Hindlimb muscle (tissue), 1 donor: ENCODE measurements at places on chromosomes 5 and 9.

- no peak for DNase-seq
Measured at GRCh38 chr9:130438382-130438981, 6.3 kb upstream of the ASS1 start.

DNA sequence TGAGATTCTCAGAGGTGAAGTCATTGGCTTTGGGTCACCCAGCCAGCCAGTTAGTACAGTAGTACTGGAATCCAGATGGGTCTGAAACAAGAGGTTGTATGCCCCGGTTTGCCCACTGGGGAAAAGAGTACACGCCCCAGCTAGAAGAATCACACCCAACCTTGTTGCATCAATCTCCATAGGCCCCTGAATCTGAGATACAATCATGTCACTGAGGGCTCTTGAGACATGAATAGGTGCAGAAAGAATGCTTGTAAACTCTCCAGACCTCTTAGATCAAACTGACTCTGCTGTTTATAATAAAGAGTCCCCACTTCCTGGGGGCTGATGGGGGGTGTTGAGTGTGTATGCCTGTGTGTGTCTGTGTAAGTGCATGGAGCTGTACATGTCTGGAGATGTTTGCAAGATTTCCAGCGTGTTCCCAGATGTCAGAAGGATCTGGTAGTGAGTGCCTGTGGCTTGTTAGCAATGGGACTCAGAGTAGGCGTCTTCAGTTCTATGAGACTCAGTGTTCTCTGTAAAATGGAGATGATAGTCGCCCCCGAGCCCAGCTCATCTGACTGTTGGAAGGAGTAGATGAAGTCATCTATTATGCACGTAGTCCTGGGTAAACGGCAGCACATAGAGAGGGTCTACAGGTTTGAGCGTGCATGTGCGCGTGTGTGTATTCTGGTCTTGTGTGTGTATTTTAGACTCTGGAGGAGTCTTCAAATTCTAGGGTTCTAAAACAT, 48.2 kb downstream of the COL27A1 start:
- DNase-seq = no peak

- DNase-seq = no peak
Measured at GRCh38 chr5:135232958-135233357, 166.1 kb downstream of the MACROH2A1 start.

DNA sequence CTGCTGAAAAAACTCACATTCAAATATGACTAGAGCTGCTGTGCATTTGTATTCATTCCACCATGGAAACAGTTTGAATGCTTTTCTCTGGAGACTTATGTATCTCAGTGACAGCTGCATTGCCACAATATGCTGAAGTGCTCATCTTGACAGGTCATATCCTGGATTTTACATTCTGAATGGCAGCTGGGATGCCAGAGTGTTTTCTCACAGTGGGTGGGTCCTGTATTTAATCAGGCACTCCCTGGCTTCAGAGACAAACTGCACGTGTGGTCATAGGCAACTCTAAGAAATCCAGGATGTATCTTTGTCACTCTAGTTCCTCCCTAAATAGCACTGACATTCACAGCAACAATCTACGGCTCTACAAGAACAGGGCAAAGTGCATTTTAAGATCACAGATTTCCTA, 75.6 kb downstream of the ST8SIA4 start:
- DNase-seq = no peak

DNA sequence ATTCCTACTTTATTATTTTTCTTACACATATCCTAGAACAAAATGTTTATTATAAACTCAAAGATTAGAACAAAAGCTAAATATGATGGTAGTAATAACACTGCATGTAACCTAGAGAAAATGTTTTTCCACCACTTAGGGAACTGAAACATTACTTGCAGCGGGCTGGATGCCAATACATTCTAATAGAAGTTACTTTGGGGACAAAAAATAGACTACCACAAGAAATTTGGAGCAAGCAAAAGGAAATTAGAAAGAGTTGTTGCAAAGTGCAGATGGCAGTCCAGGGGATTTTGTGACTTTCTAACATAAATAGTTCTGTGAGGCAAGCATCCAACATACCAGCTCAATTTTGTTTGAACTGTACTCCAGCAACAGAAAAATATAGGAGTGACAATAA, 255.3 kb upstream of the GRIN3A start:
- peak; percentile 15 for DNase-seq

GRCh38 chr5:118889165-118889564, 99.2 kb downstream of the DTWD2 start:
- no peak for DNase-seq

- no peak for DNase-seq
Measured at GRCh38 chr5:145834554-145834916, 607 bp downstream of the PRELID2 start.

DNA sequence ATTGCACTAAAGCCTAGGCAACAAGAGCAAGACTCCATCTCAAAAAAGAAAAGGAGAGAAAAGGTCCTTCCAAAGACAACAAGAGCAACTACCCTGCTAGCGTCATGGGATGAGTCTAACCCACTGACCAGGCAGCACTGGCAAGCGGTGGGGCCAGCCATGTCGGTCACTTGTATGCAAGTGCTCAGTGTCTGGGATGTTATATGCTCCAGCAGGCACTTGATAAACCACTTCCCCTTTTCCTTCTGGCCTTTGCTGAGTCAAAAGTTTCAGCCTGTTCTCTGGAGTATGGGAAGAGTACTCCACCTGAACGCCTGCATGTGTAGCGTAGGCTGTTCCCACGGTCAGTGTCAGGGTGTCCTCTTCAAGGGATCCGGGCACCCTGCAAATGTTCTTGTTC, 9.2 kb upstream of the MXD3 start:
- no peak for DNase-seq

GRCh38 chr9:11149065-11149464, 536.3 kb upstream of the PTPRD start:
- no peak for DNase-seq

DNA sequence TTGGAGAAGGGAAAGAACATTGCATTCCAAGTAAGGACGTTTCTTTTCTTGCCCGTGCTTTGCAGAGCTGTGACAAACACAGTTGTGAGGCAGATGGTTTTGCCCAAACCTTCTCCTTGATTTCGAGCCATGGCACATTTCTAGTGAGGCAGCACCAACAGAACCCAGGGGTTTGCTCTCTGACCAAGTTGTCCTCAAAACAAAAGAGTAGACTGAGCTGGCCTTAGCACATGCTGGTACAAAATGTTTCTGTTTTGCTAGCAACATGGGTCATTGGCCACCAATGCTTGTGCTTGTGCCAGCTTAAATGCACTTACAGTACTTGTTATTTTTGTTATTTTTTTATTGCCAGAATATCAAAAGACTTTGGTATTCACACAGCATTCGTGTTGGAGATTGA, 328.8 kb downstream of the GADD45G start:
- no peak for DNase-seq

- DNase-seq = no peak
Measured at GRCh38 chr5:668283-668995, 24.7 kb downstream of the TPPP start.

DNA sequence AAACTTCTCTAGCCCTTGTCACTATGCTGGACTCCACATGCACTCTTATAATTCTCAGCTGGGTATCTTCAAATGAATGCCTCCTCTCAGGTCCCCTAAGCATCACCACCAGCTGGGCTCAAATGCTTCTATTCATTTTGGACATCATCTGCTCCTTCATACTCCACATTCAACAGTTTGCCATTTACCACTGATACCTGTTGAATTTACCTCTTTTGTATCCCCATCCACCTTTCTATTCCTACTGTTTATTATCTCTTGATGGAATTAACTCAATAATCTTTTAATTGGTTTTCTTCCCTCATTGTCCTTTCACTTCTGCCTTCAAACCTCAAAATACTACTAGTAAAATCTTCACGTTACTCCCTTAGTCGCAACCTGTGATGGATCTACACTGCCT, 14.5 kb downstream of the RANBP6 start:
- DNase-seq = no peak

- no peak for DNase-seq
Measured at GRCh38 chr9:38008168-38009034, 60.6 kb downstream of the SHB start.

DNA sequence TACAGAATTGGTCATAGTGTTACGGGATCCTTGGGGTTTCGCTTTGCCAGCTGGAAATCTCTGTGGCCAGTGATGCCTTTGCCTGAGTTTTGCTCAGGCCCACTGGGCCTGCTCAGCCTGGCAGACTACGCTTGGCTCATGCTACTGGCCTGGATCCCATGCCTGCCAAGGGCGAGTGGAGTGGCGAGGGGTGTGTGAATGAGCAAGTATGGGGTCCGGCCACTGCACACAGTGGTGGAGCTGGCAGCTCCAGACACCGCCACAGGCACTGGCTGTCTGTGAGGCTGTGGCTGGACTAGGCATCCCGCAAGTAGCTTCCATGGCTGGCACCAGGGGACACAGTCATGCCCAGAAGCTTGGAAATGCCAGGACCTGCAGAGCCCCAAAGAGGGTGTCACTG, 240.3 kb downstream of the ARRDC3 start:
- no peak for DNase-seq

GRCh38 chr5:131096774-131097710, 68.0 kb downstream of the HINT1 start:
- DNase-seq = no peak

DNA sequence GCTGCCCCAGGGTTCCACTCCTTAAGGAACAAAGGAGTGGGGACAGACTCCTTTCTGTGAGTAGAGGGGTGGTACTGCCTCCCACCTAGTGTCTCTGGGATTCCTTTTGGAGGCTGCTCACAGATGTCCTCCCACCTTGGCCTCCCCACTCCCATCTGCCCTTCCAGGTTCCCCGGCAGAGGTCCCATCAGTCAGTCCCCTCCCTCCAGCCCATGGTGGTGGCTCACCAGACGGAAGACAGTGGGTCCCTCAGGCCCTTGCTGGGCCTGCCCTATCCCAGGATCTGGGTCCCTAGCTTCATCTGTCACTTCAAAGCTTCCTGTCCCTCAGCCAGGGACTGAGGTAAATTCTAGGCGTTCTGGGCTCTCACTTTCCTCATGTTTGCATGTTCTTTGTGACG, 35.6 kb upstream of the NEK6 start:
- no peak for DNase-seq

GRCh38 chr9:77030045-77030444, 10.6 kb downstream of the FOXB2 start:
- DNase-seq = no peak

DNA sequence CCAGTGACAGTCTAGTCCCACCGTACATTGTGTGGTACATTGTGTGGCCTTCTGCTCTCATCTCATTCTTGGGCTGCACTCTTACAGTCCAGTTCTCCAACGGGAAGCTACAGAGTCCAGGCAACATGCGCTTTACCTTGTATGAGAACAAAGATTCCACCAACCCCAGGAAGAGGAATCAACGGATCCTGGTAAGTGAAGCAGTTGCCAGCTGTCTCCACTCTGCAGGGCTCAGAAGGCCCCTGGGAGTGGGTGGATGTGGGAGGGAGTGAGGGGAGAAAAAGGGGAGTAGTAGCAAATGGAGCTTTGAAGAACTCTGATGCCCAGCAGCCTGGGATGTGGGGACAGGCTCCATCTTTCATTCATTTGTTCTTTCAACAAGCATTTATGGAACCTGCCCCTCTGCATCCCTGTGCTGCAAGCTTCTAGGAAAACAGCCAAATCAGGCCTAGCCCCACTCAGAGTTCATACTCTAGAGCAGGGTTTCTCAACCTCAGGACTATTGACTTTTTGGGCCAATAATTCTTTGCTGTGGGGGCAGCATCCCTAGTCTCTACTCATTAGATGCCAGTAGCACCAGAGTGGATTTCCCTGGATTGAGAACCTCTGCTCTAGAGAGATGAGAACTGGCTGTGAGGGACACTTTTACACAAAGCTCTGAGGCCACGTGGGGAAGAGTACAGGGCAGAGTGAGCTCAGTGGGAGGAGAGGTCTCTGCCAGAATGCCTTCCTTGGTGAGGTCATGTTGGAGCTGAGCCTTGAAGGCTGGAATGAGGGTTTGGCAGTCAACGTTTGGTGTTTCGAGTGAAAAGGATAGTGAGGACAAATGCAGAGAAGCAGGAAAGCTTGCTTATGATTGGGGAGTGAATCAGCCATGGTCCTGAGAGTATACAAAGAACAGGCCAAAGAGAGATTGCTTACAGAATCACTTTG, 1.1 kb downstream of the POLR1E start:
- DNase-seq = peak; percentile 66

- DNase-seq = no peak
Measured at GRCh38 chr9:7121055-7121454, 363.3 kb downstream of the KDM4C start.

DNA sequence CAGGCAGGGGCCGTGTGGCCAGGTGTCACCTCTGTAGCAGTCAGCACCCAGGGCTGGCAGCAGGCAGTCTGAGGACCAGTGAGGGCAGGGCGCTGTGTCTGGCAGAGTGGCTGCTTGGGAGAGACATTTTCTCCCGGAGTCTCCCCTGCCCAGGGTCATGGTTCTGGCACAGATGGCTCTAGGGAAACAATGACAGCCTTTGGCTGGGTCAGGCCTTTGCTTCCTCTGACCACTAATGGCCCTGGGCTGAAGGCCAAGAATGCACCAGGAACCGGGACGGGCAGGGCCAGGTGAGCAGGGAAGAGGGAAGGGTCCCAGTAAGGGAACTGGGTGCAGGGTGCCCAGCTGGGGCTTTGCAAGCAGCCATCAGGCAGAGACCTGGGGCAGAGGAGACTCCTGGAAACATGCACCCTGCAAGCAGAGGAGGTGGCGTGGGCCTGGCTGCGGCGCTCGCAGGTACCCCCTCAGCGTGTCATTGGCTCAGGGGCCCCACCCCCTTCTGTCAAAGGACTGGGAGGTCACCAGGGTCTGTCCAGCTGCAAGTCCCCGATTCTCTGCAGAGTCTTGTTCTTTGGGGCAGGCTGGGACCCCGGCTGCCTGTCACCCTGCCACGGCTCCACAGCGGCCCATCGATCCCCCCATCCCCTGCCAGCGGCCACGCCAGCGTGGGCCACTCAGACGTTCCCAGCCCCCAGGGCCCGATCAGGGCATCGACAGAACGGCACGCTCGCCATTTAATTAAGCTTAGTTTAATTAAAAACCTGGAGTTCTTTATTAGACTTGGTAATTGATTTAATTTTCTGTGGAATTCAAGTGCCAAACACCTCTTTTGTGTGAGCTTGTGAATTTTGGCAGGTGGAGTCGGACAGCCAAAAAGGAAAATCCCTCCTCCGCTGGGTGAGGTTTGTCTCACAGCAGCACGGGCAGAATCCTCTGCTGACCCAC, 18.9 kb upstream of the TMEM250 start:
- no peak for DNase-seq

DNA sequence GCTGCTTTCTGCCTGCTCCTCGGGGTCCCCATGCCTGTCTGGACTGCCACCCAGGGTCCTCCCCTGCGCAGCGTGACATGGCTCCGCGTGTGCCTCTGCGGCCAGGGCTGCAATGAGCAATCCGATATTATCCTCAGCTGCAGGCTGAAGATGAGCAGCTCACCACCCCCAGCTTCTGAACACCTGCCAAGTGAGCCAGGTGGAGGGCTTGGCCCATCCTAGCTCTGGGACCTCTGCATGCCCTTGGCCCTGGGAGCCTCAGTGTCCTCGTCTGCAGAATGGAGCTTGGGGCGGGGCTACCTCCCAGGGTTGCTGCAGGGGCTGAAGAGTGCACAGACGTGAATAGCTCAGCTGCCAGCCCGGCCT, 4.1 kb upstream of the MYMK start:
- no peak for DNase-seq

GRCh38 chr5:65137631-65138030, 344.1 kb downstream of the ADAMTS6 start:
- DNase-seq = no peak

GRCh38 chr9:68530618-68531017, 10.1 kb downstream of the TMEM252 start:
- DNase-seq = no peak

GRCh38 chr5:72369711-72370110, 49.5 kb downstream of the PTCD2 start:
- no peak for DNase-seq
